Spinal cord (tissue), 10 donors: ENCODE measurements at places on chromosomes 7 and 10.

- no peak for DNase-seq
Measured at GRCh38 chr10:86500846-86501245, 20.7 kb downstream of the WAPL start.

GRCh38 chr10:69043931-69044531, 43.9 kb upstream of the SRGN start:
- DNase-seq = no peak

GRCh38 chr10:21347043-21347784, 178.3 kb downstream of the SKIDA1 start:
- DNase-seq = no peak

GRCh38 chr10:2525781-2526180, 541.6 kb upstream of the PFKP start:
- no peak for DNase-seq

DNA sequence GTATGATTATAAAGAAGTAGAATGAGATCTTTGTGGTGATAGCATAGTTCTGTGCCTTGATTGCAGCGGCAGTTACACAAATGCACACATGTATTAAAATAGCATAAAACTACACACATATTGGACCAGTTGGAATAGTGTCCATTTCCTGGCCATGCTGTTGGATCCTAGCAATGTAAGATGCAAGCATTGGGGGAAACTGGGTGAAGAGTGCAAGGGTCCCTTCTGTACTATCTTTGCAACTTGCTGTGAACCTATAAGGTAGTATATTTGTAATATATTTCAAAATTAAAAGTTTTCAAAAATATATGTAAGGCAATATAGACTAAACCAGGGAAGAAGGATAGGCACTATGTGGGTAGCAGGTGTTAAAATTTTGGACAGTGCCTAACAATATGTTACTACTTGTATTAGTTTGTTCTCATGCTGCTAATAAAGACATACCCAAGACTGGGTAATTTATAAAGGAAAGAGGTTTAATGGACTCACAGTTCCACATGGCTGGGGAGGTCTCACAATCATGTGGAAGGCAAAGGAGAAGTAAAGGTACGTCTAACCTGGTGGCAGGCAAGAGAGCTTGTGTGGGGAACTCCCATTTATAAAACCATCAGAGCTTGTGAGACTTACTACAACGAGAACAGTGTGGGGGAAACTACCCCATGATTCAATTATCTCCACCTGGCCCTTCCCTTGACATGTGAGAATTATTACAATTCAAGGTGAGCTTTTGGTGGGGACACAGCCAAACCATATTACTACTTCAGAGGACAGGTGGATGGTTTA, 71.4 kb downstream of the RGS10 start:
- no peak for DNase-seq

- no peak for DNase-seq
Measured at GRCh38 chr10:52649511-52649910, 123.1 kb downstream of the MBL2 start.

GRCh38 chr7:2030475-2031450, 202.0 kb downstream of the MAD1L1 start:
- no peak for DNase-seq
